ENCODE measurements at places on chromosomes 2 and 18.
A peak's percentile ranks its signal among the peaks of the same experiment; 100 is the strongest.

GRCh38 chr2:12424219-12424618, 292.5 kb upstream of the TRIB2 start:
- DNase-seq, result no peak

DNA sequence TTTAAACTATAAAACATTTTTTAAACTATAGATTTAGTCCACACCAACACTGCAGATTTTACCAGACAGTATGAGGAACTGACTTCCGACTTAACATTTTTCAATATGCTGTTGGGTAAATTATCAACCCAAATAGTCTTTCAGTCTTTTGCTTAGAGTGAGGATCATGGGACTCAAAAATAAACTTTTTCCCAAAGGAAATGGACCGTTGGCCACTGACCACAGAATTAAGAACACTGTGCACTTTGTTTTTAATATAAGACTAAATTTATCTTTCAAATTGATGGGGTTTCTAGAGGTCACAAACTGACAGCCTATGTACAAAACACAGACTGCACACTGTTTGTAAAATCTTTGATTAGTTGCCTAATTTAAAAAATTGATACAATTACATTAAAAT, 44.9 kb downstream of the FIGN start:
- DNase-seq, result no peak

DNA sequence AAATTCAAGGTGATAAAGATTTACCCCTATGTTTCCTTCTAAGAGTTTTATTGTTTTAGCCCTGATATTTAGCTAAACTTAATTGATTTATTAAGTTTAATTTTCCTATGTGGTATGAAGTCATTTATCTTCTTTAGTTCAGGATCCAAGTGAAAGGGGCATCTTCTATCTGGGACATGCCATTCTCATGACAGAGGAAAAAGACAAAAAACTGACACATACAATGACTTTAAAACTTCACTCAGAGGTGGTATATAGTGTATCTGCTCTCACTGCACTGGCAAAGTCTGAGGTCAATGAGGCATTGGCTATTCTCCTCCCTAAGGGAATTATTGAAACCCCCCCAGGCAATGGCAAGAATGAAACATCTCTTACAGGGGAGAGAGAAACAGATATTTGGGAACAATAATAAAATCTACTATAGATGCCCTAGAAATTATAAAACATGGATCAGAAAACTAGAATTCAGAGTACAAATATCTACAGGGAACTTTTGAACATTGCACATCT, 237.4 kb downstream of the MYCN start:
- no peak for DNase-seq

GRCh38 chr2:8134985-8135682, 546.7 kb upstream of the ID2 start:
- no peak for DNase-seq

- DNase-seq, result peak; percentile 99
These were observed 166.2 kb downstream of the PHLPP1 start for GRCh38 chr18:62881509-62882016.

GRCh38 chr2:204732019-204732418, 186.7 kb downstream of the PARD3B start:
- DNase-seq, result no peak

GRCh38 chr2:75087736-75088135, 111.6 kb downstream of the TACR1 start:
- no peak for DNase-seq

DNA sequence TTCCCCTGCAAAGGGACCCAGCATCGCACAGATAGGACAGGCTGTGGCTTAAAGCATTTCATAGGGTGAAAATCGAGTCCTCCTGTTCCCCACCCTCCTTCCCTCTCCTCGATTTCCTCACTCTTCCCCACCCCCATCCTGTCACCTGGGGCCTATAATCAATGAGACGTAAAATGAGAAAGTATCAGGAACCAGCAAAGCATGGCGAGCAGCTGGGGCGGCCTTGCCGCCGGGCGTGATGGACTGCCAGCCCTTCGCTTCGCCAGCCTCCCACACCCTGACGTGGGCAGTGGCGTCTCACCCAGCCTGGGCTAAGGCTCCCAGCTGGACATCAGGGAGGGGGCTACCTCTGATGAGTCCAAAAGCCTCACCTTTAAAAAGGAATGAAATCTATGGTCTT, 11.1 kb downstream of the SLC30A3 start:
- no peak for DNase-seq

GRCh38 chr18:57674891-57675290, 53.3 kb upstream of the NARS1 start:
- DNase-seq, result no peak

DNA sequence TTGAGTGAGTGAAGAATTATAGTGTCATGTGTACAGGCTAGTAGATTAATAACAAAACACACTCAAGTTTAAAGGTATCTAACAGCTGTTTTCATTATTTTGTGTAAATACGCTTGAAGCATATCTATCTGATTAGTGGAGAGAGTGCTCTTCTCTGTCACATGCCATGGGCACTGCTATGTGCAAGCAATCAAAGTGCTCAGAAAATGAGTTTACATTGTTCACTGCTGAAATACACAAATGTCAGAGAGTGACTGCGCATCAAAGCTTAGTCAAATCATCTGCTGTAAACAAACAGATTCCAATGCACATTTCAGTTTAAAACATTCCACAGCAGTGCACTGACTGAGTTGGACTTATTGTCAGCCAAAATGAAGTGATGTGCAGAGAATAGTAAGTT, 423.4 kb downstream of the ZEB2 start:
- peak; percentile 3 for DNase-seq

DNA sequence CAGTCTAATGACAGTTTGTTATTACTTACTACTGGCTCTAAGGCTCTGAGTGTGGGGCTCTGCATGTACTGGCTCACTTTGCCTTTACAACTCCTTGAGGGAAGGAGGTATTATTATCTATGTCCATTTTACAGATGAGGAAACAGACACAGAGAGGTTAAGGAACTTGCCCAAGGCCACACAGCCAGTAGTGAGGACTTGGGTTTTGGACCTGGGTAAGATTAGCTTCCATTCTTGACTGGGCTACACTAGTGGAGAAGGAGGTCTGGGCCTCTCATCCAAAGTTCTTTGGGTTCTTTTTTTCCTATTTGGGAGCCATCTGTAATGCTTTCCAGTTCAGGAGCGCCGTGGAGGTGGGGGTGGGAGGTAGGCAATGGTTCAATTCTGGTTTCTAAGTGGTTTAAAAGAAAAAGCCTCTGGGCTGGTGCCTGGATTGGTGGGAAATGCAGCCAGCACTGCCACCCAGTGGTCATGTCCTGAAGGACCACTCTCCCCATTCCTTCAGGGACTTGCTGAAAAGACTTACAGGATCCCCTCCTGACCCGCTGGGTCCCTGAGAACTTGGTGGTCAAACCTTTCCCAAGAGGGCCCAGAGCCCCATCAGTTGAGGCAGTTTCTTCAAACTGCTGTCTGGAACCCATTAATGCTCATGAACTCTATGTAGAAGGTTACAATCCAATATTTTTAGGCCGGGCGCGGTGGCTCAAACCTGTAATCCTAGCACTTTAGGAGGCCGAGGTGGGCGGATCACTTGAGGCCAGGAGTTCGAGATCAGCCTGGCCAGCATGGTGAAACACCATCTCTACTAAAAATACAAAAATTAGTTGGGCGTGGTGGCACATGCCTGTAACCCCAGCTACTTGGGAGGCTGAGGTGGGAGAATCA, 38.6 kb upstream of the NOTO start:
- DNase-seq, result peak; percentile 80

DNA sequence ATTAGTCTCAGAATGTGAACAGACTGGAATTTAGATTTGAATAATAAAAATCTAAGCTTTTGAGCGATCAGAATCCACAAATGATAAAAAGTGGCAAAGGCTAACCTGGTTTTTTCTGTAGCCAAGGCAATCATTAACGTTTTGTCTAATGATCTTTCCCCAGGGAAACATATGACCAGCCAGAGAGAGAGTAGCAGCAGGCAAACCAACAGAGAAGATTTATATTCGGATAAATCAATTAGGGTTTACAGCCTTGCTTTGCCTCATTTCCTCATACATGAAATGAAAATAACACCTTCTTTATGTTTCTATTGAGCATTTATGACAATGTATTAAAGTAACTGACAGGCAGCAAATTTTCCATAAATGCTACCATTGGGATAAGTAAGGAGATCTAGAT, 14.5 kb downstream of the TIA1 start:
- no peak for DNase-seq

GRCh38 chr2:241094172-241094571, 7.9 kb downstream of the MTERF4 start:
- no peak for DNase-seq

GRCh38 chr2:216130346-216130971, 21.3 kb downstream of the XRCC5 start:
- DNase-seq, result no peak

DNA sequence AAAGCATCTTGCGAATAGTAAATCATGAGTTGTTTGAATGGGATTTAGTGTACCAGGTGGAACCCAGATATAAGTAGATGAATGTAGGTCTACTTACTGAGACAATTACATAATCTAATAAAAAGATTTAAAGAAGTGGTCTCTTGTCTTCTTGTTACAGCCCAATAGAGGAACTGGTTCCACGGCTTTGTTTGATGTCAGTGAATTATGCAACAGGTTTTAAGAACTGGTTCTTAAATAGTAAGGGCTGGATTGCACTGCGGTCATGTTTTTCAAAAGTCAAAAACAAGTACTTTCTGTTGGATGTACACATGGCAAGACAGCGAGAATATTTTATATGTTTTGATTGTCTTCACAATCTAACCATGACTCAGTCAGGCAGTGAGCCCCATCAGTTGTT, 15.4 kb upstream of the SLC9A2 start:
- peak; percentile 71 for DNase-seq

DNA sequence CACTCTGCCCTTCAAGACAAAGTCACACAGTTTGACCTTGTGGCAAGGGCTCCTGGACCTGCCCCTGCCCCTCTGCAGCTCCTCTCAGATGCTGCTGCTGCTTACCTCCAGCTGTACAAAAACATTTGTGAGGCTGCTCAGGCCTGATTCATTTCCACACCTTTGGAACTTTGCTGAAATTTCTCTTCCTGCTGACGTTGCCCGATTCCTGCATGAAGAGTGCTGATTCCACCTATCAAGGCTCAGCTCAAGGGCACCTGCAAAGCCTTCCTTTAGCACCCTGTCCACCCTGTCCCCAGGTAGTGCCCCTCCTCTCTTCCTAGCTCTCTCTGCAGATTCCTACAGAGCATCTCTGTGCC, 738.3 kb upstream of the HS6ST1 start:
- no peak for DNase-seq

GRCh38 chr2:142323206-142323605, 192.4 kb upstream of the LRP1B start:
- peak; percentile 4 for DNase-seq

DNA sequence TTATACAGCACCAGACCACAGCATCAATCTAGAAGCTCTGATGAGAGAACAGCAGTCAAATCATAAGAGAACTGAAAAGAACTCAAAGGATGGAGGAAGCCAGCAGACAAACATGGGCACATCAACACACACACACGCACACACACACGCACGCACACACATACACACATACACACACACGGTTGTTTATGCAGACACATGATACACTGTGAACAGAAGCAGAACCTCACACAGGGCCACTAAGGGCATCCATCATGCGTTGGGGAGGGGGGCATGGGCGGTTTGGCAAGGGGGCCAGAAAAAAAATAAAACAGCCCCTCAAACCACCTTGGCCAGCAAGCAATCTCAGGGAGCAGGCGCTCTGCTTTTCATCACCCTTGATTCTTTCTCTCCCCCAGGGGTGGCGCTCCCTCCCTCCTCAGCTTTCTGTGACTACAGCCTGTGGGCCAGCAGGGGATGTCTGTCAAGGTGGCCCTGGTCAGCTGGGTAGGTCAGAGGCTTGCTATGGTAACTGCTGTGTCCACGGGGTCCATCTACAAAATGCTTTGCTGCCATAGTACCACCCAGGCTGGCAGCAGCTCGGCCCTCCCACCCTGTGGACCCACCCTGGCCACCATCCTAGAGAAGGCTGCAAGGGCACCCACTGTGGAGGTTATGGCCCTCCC, 318.0 kb downstream of the CELF4 start:
- DNase-seq, result no peak

- peak; percentile 37 for DNase-seq
These were observed 14.8 kb upstream of the DTNA start for GRCh38 chr18:34695310-34695709.

All from DMS53 (cell line).